Left lobe of liver (tissue), 2 donors: ENCODE measurements at places on chromosomes 2 and 18. TPM values are rescaled to one million over a fixed set of nuclear protein-coding genes. Genes with fewer than 3 reads are reported as not detected.

DNA sequence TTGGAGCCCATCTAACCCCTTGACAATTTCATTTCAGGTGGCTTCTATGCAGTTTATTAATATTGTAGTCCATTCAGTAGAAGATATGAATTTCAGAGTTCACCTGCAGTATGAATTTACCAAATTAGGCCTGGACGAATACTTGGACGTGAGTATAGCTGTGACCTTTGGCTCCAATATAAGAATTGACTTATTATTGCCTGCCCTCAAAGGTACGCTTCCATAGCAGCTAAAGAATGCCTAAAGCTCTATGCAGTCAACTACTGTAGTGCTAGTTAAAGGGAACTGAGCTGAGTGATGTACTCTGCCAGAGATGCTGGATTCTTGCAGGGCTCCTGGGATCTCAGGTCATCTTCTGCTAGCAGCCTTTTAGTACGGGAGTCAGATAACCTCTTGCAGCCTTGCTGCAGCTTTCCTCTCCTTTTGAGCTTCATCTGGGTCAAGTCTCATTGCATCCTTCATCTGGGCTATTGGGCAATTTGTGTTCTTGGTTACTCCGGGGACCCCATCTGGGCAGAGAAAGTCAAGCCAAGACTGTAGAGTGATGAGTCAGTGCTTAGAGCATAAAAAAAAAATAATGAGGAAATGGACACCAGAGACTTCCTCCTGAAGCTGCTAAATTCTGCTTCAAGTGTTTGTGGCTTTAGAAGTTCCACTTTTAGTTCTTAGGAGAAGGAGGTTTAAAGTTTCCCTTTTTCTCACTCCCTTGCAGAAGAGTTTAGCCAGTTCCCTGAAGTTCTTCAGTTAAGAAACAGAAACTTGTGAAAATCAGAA, 105.6 kb downstream of the PRPF40A start:
- DNase-seq, result no peak

DNA sequence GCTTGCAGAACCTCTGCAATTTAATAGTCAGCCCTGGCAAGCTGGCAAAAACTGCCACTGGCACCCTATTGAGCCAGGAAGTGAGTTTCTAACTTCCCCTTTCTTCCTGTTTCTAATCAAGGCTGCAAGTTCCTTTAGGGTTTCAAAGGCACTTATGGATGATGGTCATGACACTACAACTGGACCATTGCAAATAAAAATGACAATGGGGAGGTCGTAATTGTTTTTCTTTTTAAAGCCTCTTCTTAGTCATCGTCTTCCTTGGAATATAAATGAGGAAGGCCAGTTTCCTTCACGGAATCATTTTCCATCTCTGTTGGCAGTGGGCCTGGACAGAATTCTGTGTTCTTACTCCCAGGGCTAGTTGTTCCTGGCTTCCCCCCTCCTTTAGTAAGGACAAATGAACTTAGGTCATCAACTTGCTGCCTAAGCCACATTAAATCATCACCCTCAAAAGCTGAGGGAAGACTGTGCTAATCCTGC, 35.8 kb downstream of the SH3RF3 start:
- DNase-seq, result peak; percentile 34

DNA sequence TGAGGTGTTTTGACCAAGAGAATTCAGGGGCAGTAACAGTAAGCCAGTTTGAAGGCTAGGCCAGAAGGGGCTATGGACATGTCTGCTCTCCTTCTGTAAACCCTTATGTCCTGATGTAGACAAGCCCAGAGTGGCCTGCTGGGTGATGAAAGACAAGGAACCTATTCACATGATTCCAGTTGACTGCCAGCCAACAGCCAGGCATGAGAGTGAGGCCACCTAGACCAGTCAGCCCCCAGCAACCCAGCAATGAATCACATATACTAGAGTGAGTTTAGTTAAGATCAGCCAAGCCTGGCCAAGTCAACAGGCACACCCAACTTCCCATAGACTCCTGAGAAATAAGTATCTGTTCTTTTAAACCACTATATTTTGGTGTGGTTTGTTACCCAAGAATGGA, 1889.7 kb upstream of the CELF4 start:
- DNase-seq, result no peak

DNA sequence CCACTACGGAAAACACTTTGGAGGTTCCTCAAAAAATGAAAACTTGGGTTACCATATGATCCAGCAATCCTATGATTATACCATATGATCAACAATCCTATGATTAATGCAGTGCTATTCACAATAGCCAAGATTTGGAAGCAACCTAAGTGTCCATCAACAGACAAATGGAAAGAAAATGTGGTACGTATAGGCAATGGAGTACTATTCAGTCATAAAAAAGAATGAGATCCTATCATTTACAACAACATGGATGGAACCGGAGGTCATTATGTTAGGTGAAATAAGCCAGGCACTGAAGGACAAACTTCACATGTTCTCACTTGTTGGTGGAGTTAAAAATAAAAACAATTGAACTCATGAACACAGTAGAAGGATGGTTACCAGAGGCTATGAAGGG, 27.6 kb downstream of the CLHC1 start:
- DNase-seq, result no peak

DNA sequence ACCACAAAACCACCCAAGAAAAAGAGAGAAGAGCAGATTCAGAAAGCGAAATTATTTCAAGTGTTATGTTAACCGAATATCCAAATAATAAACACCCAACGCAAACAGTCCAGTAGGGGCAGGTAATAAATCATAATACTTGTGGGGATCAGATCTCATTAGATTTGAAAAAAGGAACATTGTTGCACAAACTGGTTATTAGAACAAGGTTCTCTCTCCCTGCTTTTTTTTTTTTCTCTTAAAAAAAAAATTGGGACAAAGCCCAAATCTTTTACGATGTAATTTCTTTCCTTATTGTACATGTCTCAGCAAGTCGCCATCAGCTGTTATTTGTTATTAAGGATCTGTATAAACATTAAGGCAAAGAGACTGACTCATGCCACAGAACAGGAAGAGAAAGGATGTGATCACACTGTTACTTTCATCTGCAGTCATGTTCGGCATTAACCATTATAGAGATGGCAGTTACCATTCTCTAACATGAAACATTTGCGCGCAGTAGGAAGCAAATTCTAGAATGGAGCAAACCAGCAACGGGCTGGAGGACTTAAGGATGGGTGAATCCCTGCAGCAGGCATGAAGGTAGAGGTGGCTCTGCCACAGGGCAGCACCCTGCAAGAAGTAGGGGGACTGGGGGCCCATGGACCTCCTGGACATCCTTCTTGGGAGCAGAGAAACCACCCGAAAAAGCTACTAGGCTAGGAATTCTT, 42.0 kb downstream of the EPHA4 start:
- DNase-seq, result no peak

Gene SERPINB4
- total RNA-seq, result not detected

GRCh38 chr2:1894578-1894977, 150.3 kb upstream of the PXDN start:
- no peak for DNase-seq

- no peak for DNase-seq
Observed at GRCh38 chr18:48901145-48902022, 49.4 kb downstream of the SMAD7 start.

Gene CMPK2
- total RNA-seq, result 3.2 TPM

Gene ITPRIPL1
- total RNA-seq, result 0.20 TPM

DNA sequence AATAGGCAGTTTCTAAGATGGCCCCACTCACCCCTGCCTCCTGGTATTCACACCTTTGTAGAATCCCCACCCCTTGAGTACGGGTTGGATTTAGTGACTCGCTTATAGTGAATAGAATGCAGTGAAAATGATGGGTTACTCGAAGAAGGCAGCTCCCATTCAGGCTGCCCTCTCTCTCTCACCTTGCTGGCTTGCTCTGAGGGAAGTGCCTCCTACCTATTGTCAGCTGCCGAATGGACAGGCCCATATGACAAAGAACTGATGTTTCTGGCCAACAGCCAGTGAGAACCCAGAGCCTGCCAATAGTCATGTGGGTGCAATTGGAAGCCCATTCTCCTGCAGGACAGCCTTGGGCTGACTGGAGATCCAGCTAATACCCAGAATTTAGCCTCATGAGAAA, 22.1 kb upstream of the RNF103 start:
- DNase-seq, result no peak

GRCh38 chr2:102143450-102143985, 972 bp downstream of the IL1R1 start:
- no peak for DNase-seq

Gene ERBB4
- total RNA-seq, result 0.05 TPM

Gene IGFBP5
- 55.4 TPM for total RNA-seq

DNA sequence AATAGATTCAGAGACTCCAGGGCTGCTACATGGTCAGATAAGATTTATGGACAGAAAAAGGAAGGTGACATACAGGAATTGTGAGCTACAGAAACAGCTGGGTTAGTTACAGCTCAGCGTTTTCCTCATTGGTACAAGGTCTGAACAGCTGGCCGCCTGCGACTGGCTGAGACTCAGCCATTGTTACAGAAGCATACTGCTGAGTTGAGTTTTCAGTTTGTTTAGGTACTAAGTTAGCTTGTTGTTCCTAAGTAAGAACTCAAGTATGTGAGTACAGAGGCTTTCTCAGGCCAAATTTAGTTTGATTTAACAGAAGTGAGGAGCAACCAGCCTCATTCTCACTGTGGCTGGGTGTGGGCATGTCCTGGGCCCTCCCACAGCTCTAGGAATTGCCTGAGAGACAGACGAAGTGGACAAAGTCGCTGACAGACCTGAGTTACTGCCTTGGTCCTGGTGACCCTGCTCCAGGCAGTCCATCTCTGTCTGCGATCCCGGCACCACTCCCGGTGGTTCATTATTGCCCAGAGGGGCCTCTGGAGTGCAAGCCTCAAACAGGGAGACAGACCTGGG, 27.8 kb upstream of the RHOB start:
- peak; percentile 45 for DNase-seq

DNA sequence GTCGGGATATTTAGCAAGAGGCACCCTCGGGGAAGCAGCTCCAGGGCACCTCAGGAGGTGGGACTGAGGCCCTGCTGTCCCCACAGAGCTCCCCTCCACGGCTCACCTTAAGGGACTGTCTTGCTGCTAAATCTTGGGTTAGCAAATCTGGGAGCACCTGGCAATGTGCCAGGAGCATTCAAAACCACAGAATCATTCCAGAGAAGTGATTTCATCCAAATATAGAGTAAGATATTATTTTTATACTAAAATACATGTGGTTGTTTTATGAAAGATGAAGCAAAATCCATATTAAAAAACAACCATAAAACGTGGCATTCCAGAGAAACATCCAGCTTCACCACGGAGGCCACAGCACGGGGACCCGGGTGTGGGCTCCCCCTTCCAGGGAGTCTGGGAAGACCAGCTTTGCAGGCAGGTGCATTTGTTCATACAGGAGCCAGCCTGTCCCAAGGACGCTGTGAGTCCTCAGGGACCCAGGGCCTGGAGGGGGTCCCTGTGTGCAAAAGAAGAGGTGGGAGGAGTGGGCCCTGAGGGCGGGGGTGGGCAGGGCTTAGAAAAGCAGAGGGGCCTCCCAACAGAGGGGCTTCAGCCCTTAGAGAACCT, 16.3 kb downstream of the HS1BP3 start:
- no peak for DNase-seq

- no peak for DNase-seq
Observed at GRCh38 chr2:122864728-122865127, 1109.3 kb downstream of the TSN start.

Gene IAH1
- 28.6 TPM for total RNA-seq

DNA sequence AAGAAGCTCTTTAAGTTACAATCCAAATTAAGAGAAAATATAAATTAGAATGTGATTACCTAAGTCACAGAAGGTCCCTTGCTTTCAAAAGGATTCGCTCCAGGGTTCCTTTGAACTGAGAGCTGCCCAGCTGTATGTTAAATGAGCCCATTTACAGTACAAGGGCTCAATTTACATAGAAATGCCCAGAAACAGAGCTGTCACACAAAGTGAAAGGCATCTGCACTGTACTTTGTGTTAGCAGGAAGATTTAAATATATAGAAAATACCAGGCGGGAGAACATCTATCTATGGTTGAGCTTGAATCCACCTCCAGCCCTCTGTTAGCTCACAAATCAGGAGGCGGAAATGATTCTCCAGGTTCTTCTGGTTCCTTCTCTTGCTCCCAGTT, 272.9 kb downstream of the PAX3 start:
- DNase-seq, result no peak

- DNase-seq, result no peak
Observed at GRCh38 chr2:232276733-232277313, 101.7 kb upstream of the ALPP start.

Gene PPP1R1C
- 7.2 TPM for total RNA-seq

- no peak for DNase-seq
Observed at GRCh38 chr2:3198119-3198518, 179.5 kb downstream of the EIPR1 start.

DNA sequence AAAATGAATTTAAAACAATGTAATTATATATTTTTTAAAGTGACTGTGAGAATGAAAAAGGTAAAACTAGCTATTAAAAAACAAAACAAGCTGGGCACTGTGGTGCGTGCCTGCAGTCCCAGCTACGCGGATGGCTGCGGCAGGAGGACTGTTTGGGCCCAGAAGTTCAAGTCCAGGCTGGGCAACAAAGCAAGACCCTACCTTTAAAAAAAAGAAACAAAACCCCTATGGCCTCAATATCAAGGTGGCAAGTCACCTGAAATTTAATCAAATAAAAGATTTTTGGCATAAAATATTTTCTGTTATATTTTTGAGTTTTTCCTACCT, 46.9 kb upstream of the STRN start:
- DNase-seq, result no peak

Gene ANTXR1
- total RNA-seq, result 2.2 TPM

GRCh38 chr2:35421485-35421884, 934.1 kb upstream of the CRIM1 start:
- DNase-seq, result no peak

Gene IL36G
- total RNA-seq, result 0.20 TPM

Gene CRYBA2
- total RNA-seq, result not detected

DNA sequence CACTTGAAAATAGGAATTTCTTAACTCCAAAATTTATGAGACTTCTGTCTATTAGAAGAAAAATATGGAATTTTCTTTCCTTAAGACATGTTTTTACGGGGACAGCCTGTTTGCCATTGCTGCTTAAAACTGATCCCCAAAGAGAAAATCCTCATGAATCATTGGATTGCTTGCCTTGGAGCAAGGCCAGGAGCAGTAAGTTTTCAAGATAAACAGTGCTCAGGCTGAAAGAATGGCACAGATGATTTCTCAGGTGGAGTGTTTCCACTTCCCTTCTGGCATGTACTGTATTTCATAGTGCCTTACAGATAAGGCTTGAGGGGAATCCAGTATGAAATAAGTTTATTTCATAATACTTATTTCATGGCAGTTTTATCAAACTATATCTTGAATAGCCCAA, 74.3 kb upstream of the MMADHC start:
- no peak for DNase-seq
